Common myeloid progenitor, CD34-positive (primary cell): ENCODE measurements at places on chromosomes 5 and 9.

DNA sequence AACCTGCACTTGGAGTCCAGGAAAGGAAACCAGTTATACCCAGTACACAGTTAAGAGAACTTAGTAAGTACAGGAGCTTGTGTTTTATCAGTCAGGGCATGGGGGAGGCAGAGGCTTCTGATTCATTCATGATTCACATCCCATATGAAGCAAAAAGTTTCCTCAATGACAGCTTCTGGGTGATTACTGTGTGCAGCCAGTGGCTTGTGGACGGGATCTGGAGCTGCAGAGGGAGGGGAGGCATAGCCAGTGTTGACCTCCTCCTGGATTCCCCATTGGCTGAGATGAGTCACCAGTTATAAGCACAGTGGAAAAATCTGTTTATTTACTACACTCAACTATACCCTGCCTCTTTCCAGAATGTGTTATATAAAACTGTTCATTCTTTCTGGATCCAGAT lies 17.7 kb downstream of the IL31RA start:
- DNase-seq: no peak

DNA sequence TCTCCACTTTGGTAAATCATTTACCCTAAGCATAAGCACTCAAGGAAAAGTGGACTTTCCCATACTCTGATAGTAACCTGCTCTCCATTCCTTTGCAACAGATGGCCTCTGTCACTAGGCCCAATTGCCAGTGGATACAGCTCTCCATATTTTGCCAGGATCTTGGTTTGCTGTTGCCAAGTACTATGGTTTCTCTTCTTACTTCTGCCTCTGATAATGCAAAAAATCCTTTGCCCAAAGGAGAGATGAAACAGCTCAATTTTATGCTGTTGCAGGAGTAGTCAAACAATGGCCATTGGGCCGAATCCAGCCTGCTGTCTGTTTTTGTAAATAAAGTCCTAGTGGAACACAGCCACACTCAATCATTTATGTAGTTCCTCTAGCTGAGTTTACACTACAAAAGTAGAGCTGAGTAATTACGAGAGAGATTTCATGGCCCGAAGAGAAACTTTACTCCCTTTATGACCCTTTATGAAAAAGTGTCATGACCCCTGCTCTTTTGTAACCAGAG lies 92.5 kb downstream of the HTR4 start:
- no peak for DNase-seq

- DNase-seq: no peak
Observed at GRCh38 chr5:166251786-166252185, 2039.7 kb upstream of the WWC1 start.

DNA sequence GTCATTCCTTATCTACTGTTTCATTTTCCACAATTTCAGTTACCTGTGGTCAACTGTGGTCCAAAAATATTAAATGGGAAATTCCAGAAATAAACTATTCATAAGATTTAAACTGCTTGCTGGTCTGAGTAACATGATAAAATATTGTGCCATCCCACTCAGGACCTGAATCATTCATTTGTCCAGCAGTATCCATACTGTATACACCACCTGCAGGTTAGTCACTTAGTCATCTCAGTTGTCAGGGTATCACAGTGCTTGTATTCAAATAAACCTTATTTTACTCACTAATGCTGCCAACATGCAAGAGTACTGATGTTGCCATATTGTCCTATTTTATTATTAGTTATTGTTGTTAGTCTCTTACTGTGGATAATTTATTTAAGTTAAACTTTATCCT lies 139.7 kb downstream of the FBXO4 start:
- DNase-seq: no peak

GRCh38 chr5:142547445-142548380 lies 138.2 kb downstream of the FGF1 start:
- no peak for DNase-seq

- DNase-seq: no peak
Observed at GRCh38 chr5:90020575-90021538, 388.7 kb downstream of the CETN3 start.

DNA sequence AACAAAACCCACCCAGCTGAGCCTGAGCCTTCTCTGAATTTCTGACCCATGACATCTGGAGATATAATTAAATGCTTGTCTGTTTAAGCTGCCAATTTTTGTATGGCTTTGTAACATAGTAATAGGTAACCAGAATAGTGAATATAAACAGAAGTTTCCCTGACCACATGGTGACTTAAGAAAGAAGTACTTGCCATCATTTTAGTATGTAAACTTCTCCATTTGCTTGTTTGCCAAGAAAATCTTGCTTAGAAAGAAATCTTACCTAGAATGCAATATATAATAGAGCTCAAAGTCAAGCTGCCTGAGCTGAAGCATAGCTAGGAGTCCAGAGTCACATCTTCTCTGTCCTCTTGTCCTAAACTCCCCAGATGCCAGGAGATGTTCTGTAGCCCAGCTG lies 117.0 kb downstream of the PCSK1 start:
- DNase-seq: no peak

- DNase-seq: no peak
Observed at GRCh38 chr5:2222246-2222992, 339.7 kb upstream of the IRX4 start.

GRCh38 chr9:135084881-135085760 lies 2.3 kb upstream of the OLFM1 start:
- DNase-seq: no peak

- peak; percentile 18 for DNase-seq
Observed at GRCh38 chr5:123610209-123610608, 98.2 kb downstream of the CSNK1G3 start.

GRCh38 chr9:113657765-113658544 lies 194.4 kb downstream of the RGS3 start:
- DNase-seq: peak; percentile 82

- DNase-seq: no peak
Observed at GRCh38 chr9:133842721-133843227, 104.6 kb upstream of the SARDH start.

DNA sequence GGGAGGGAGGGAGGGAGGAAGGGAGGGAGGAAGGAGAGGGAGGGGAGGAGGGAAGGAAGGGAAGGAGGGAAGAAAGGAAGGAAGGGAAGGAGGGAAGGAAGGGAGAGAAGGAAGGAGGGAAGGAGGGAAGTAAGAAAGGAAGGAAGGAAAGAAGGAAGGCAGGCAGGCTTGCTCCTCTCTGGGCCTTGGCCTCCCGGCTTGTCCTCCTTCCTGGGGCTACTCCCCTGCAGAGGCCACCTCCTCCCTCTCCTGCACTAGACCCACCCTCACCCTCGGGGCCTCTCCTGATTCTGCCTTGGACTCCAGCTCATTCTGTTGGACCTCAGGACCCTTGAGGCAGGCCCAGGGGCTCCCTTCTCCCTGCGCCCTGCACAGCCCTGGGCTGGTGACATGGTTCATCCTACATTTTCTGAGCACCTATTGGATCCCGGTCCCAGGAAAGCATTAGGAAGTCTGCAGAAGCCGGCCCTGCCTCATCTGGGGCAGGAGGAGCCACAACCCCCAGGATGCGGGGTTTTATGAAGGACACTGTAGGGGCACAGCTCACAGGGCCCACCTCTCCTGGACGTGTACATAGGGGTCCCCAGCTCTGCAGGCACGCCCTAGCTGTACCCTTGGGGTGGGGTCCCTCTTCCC lies 23.0 kb downstream of the LHX3 start:
- DNase-seq: no peak

DNA sequence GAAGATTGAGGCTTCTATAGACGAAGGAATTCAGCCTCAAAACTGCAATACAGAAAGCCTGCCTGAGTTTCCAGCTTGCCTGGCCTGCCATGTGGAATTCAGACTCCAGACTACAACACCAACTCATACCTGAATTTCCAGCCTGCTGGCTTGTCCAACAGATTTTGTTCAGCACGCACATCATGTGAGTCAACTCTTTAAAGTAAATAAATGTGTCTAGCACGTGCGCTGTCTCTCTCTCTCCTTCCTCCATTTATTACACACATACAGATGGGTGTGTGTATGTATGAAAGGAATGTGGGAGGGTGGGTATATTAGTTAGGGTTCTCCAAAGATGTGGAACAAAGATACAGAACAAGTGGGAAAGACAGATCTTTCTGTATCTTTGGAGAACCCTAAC lies 82.4 kb upstream of the TAS2R1 start:
- no peak for DNase-seq

DNA sequence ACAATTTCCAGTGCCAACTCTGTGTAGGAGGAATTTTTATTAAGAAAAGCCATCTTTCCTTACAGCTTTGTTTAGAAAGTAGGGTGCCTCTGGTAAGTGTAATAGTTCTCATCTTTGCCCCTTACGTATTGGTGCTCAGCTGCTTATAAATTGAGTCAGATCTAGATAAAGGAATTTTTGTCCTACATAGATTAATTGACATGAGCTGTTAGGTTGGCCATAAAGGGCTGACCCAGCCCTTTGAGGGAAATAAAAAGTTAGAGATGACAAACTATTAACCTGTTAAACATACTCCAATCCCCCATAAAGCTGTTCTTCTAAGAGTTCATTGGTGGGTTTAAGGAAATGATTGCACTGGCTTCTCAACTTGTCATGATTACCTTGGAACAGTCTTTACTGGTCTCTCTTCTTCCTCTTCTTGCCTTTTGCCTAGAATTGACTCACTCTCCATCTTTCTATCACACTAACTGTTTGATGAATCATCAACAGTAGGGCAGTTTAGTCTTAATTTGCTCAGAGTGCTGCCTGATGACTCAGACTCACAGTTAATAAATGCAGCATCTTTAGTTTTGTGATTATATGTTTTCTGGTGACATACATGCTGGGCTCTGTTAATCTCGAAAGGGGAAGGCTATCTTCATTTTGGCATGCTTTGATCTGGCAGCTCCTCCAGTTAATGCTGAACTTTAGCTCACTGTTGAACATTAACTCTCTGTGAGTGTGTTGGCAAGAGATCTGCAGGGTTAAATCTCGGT lies 51.7 kb downstream of the ARHGAP26 start:
- DNase-seq: peak; percentile 75

GRCh38 chr5:137629646-137630045 lies 106.2 kb downstream of the KLHL3 start:
- DNase-seq: peak; percentile 72

DNA sequence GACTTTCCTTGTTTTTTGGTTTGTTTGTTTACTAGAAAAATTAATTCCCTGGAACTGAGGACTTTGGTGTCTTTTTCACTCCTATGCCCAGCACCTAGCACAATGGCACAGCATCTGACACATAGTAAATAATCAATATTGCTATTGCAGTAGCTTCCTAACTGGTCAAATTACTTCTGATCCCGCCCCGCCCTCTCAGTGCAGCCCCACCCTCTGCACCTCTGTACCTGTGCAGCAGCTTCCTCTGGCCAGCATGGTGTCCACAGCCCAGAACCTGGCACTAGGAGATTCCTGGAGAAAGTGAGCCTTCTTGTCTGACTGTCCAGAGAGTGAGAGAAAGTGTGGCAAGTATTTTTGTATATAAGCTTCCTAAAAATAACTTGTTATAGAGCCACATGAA lies 343.2 kb downstream of the ZNF608 start:
- no peak for DNase-seq

DNA sequence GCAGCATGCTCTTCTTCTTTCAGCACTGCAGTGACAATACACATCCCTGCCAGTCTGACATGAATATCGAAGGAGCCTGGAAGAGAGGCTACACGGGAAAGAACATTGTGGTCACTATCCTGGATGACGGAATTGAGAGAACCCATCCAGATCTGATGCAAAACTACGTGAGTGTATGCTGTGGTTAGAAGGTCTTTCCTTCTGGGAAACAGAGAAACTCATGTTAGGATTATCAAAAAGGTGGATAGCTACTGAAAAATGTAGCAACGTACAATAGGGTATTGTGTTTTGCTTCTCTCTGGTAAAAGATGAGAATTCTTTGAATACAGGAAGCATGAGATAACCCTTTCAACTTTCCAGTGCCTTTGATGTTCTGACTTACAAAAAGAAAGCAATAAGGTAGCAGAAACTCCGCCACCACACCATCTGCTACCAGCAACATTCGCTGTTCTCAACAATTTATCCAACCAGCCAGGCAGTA lies 133.3 kb downstream of the PCSK5 start:
- peak; percentile 29 for DNase-seq

GRCh38 chr5:59025734-59026133 lies 442.9 kb downstream of the RAB3C start:
- no peak for DNase-seq

DNA sequence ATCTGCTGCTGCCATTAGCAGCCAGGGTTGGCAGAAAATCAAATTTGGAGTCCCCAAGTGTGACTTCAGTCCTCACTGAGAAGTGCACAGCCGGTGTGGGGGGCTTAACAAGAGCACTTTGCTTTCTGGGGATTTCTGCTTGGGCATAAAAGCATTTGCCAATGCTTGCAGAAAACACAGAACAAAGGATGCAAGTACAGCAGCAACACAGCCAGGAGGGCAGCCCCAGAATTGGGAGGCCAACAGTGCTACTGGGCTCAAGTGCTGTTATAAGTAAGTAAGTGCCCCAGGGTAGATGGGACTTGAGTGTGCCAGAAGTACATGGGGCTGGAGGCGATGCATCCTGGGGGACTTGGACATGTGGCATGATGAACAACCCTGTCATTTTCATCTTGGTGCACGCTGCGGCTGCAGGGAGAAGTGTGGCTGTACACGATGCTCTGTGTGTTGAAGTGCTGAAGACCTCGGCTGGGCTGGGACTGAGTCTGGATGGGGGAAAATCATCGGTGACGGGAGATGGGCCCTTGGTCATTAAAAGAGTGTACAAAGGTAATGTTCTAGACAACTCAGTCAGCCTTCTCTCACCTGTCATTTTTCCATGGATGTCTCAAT lies 73.3 kb downstream of the GOLPH3 start:
- no peak for DNase-seq

DNA sequence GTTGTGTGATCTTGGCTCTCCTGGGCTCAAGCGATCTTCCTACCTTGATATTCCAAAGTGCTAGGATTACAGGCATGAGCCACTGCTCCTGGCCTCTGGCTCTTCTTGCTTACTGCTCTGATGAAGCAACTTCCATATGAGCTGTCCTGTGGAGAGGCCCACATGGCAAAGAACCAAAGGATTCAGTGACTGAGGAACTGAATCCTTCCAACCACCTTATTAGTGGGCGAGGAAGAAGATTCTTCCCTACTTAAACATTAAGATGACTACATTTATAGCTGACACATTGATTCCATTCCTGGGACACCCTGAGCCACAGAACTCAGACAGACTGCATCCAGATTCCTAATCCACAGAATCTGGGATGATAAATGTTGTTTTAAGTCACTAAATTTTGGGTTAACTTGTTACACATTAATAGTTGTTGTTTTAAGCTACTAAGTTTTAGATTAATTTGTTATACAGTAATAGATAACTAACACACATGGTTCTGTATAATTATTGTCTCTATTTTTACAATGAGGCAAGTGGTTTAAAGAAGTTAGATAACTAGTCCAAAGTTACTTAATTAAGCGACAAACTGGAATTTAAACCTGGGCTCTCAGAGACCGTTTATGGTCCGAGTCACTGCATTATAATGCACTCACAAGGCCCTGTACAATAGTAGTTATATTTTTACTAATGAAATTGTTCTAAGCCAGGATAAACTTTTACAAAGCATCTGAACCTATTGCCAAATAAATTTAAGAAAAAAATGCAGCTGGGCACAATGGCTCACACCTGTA lies 16.7 kb upstream of the SLCO4C1 start:
- peak; percentile 17 for DNase-seq
